ENCODE measurements at places on chromosomes 6 and 20. TPM values are rescaled to one million over a fixed set of nuclear protein-coding genes. Genes with fewer than 3 reads are reported as not detected.

Gene RNF114
- total RNA-seq = 53.7 TPM

Gene LPIN3
- total RNA-seq = 12.7 TPM

Gene ULBP1
- total RNA-seq = 13.4 TPM

Gene PBOV1
- total RNA-seq = not detected

DNA sequence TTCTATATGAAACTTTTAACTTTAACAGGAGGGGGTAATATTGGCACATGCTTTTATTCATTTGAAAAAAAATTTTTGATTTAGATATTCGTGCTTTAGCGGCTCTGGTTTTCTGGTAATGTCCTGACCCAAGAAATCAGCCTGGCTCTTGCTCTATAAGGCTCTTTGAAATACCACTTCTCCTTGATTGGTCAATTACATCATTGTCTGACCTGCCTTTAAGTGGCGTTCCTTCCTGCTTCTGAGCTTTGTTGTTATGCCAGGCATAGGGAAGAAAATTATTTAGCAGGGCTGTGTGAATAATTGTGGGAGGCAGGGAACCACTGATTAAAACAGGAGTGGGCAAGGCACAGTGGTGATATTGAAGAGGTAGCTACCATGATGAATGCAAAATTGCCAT lies 3.9 kb downstream of the RNF144B start:
- DNase-seq = no peak

GRCh38 chr6:28258877-28259777 lies at the start of gene NKAPL:
Gene NKAPL, plus strand, starts transcription at chr6:28259297. Its CDS starts 75 bp downstream, at chr6:28259372.
- no peak for DNase-seq

DNA sequence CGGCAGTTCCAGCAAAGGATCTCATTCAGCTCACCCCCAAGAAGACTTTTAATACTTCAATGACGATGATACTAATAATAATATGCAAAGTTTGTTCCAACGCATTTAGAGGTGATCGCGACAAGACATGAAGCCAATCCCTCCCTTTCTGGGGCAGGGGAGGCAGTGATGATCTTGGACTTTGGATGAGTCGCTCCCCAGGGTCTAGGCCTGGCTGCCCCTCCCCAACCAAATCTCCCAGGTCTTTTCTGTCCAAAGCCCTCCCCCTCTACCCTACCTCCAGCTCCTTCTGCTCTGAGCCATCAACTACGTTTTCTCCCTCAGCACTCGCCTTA lies 33.9 kb downstream of the HLA-A start:
- DNase-seq = no peak

DNA sequence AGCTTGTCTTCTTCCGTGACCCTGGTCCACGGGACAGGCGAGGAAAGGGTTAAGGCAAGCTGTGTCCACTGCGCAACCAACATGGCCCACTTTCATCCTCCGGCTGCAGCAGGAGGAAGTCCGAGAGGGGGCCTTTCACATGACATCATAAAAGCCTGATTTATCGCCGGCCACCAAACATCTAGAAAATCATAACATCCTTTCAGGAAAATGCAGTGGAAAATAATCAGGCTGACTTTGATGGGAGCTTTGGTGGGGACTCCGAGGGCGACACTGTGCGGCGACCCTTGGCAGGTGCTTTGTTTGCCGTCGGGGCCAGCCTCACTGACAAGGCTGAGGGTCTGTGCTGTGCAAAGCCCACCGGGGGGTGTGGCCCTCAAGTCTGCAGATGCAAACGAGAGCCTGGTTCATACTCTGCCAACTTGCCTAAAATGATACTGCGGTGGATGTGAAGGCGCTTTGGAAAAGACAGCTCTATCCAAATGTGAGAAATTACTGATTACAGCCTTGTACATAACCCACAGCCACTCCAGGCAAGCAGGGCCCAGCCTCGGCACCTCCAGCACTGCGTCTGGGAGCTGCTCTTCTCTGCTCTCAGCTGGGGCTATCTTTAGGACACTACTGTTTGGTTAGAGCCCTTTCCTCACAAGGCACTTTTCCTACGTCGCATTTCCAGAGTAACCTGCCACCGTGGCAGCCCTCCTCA lies 25.7 kb downstream of the FOXC1 start:
- no peak for DNase-seq

- no peak for DNase-seq
These were observed 257.7 kb upstream of the STXBP5 start for GRCh38 chr6:146946559-146946958.

- DNase-seq = no peak
These were observed 60.9 kb downstream of the ATXN1 start for GRCh38 chr6:16700202-16700915.

DNA sequence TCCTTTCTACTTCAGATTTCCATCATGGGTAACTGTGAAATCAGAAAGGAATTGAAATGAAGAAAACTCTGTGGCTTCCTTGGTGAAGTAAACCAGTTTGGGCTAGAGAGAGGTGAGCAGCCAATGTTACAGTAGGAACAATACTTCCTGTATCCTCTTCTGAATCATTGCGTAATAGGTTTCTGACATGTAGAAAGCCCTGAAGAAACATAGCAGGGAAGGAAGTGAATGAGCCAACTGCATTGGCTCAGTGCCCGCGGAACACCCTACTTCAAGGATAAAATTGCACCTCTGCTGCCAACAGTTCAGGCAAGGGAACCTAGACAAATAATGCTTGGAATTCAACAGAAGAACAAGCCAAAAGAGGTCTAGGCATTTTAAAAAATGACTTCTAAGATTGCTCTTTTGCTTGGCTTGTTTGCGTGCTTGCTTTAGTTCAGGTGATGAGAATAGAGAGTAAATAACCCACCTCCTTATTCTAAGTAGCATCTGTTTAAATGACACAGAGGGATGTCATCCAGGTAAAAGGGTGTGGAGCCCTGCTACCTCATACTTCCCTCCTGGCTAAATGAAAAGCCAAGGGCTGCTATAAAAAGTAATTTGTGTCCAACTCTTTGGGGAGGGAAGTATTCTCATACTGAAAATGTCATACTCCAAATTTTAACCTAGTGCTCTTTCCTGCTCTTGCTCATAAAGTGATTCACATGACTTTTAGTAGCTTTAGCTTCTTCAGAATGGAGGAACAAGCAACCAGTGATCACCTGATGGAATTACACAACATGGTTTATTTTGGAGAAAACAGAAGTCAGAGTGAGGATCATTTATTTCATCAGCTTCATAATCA lies 30.0 kb upstream of the AKIRIN2 start:
- peak; percentile 84 for DNase-seq

DNA sequence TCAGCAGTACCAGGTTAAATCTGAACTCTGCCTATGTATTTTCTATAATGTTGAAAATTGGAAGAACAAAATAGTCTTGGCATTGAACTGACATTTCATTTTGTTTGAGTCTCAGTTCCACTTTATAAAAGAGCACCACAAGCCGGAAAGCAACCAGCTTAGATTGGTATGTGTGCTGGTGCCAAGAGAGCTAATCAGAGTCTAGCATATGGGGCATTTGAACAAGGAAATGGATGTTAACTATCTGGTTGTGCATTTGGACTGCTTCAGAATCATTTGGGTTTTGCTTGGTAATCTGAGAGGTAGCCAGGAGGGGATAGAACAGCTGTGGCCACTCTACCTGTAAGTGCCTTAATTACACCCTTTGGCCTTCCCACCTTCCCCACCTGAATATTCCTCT lies 184.8 kb downstream of the GRIK2 start:
- no peak for DNase-seq

DNA sequence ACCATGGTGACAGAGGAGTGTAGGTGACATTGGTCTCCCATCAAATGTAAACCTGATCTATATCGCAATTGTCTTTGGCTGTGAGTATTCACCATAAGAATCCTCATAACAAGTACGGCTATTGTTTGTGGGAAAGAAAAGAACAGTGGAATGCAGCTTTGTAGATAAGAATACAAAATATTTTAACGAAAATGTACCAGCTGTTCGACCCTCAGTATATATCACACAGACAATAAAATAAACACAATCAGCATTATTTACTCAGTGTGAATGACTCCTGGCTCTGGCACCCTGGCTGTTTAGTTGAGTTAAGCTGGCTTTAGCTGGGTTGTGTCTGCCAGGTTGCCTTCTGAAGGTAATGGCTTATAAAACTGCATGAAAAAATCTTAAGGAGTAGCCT lies 43.4 kb downstream of the SNRNP48 start:
- DNase-seq = no peak

GRCh38 chr6:48894469-48894868 lies 568.6 kb downstream of the MMUT start:
- DNase-seq = no peak

- DNase-seq = peak; percentile 31
These were observed 219.2 kb downstream of the KHDC1L start for GRCh38 chr6:73006146-73006545.

- no peak for DNase-seq
These were observed 79.7 kb downstream of the FIG4 start for GRCh38 chr6:109770779-109771178.

GRCh38 chr6:118758946-118759345 lies 107.6 kb upstream of the CEP85L start:
- DNase-seq = no peak

DNA sequence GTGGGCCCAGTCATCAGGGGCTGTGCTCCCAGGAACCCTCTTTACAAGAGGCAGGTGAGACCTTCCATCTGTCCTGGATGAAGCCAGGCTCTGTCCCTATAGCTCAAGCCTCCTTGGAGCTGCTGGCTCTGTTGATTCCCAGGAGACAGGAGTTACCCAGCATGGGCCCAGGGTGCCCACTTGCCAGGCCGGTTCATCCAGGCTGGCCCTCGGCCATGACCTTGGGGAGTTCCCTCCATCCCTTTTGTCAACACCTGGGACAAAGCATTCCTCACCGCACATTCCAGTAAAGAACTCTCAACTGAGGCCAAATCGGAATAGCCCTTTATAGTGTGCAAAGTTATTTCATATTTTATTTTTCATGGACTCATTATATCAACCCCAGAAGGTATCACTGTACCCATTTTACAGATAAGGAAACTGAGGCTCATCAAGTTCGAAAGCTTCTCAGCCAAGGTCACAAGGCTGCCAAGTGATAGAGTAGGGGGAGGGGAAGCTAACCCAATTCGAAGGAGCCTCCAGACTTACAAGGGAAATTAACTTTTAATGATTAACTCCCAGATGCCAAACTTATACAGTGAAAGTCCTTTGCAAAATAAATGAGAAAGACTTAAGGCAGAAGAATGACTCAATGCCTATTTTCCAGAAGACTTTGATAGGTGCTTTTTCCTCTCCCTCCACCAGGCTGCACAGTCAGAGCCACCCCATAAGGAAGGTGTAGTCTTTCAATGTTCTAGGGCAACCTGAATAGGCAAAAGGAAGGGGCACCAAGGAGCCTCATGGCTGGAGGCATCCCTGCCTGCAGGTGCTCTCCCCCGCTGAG lies 18.5 kb downstream of the SDC4 start:
- no peak for DNase-seq
